Testis (tissue), 5 donors: ENCODE measurements at places on chromosomes 6 and 20. TPM values are rescaled to one million over a fixed set of nuclear protein-coding genes. Genes with fewer than 3 reads are reported as not detected.

The SEMG1 gene
- polyA plus RNA-seq: not detected

The AP5S1 gene
- 26.0 TPM for polyA plus RNA-seq

The MTHFD1L gene
- 23.4 TPM for polyA plus RNA-seq

The NEURL2 gene
- 1.9 TPM for polyA plus RNA-seq

The MYBL2 gene
- 31.2 TPM for polyA plus RNA-seq

The COL9A1 gene
- 8.1 TPM for polyA plus RNA-seq

The PREX1 gene
- polyA plus RNA-seq: 18.0 TPM

The CRISP2 gene
- 709 TPM for polyA plus RNA-seq

The PSORS1C2 gene
- not detected for polyA plus RNA-seq

The CST2 gene
- polyA plus RNA-seq: 0.49 TPM

The EYA4 gene
- 8.1 TPM for polyA plus RNA-seq

DNA sequence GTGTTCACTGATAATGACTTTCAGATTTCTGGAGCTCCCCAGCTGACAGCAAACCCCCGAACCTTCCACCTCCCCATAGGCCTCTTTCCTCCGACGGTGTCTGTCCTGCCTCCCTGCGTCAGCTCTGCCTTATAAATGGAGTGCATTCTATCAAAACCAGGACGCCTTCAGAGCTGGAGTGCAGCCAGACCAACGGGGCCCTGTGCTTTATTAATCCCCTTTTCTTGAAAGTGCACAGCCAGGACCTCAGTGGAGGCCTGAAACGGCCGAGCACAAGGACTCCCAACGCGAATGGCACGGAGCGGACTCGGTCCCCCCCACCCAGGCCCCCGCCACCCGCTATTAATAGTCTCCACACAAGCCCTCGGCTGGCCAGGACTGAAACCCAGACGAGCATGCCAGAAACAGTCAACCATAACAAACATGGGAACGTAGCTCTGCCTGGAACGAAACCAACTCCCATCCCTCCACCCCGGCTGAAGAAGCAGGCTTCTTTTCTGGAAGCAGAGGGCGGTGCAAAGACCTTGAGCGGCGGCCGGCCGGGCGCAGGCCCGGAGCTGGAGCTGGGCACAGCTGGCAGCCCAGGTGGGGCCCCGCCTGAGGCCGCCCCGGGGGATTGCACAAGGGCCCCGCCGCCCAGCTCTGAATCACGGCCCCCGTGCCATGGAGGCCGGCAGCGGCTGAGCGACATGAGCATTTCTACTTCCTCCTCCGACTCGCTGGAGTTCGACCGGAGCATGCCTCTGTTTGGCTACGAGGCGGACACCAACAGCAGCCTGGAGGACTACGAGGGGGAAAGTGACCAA is 42.3 kb upstream of the NAA20 start:
- peak; percentile 80 for DNase-seq

DNA sequence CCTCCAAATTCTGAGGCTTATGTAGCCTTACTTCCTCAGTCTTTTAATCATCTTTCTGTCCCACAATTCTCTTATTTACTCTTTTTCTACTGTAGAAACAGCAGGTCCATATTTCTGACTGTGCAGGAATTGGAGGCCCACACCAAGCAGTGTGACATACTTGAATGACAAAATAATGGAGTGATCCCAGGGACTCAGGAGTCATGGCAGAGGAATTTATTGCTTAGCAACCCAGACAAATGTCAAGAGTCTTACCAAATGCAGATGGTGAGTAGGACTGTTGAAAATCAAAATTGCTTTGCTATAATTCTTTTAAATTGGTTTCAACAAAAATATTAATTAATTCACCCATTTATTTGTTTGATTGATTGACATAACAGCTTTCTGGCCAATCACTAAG is 59.9 kb downstream of the HTR1B start:
- DNase-seq: no peak

- no peak for DNase-seq
These were observed 353.3 kb downstream of the ZFAND3 start for GRCh38 chr6:38172739-38173410.

GRCh38 chr6:168196881-168197635 is 118.0 kb upstream of the FRMD1 start:
- DNase-seq: no peak

DNA sequence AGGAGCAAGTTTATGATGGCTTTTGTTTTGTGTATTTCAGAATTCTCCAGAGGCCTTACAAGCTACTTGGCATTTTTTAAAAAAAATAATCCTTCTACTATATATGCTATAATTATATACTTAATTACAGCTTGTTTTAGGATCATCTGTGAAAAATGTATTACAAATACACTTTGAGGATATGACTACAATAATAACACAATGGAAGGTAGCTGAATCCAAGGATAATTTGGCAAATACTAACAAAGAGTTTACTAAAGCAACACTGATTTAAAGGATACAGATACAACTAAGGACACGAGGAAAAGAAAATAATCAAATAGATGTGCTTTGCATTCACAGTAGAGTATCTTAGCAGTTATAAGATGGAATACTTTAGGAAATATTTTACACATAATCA is 381.9 kb upstream of the CITED2 start:
- no peak for DNase-seq

DNA sequence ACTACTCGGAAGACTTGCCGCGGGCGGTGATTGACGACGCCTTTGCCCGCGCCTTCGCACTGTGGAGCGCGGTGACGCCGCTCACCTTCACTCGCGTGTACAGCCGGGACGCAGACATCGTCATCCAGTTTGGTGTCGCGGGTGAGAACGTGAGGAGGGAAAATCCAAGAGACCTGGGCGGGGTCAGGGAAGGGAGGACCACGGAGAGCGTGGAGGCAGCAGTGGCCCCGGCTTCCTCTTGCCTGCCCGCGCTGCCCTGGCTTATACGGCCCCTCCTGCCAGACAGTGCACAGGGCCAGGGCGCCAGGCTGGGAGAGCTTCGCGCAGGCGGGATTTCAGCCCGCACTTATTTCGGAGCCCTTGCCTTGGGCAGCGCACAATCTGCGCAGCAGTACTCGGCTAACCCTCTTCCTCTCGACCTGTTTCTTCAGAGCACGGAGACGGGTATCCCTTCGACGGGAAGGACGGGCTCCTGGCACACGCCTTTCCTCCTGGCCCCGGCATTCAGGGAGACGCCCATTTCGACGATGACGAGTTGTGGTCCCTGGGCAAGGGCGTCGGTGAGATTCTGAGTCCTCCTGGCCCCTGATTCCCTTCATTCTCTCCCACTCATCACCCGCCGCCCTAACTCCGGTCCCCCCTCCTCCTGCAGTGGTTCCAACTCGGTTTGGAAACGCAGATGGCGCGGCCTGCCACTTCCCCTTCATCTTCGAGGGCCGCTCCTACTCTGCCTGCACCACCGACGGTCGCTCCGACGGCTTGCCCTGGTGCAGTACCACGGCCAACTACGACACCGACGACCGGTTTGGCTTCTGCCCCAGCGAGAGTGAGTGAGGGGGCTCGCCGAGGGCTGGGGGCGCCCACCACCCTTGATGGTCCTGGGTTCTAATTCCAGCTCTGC is 2.0 kb downstream of the MMP9 start:
- DNase-seq: no peak

DNA sequence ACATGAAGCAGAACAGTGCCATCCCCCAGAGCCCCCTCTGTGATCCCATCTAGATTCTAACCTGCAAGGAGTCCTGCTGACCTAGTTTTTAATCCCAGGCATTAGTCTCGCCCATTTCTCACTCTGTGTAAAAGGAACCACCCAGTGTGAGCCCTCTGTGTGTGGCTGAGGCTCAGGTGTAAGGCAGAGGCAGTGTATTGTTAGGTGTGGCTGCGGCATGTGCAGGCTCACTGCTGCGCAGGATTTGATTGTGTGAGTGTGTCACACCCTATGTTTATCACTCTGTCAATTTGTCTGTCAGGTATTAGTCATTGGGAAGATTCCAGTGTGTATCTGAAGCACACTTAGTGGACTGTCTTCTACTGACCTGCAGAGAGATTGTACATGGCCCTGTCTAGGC is 13.7 kb upstream of the CST8 start:
- no peak for DNase-seq

DNA sequence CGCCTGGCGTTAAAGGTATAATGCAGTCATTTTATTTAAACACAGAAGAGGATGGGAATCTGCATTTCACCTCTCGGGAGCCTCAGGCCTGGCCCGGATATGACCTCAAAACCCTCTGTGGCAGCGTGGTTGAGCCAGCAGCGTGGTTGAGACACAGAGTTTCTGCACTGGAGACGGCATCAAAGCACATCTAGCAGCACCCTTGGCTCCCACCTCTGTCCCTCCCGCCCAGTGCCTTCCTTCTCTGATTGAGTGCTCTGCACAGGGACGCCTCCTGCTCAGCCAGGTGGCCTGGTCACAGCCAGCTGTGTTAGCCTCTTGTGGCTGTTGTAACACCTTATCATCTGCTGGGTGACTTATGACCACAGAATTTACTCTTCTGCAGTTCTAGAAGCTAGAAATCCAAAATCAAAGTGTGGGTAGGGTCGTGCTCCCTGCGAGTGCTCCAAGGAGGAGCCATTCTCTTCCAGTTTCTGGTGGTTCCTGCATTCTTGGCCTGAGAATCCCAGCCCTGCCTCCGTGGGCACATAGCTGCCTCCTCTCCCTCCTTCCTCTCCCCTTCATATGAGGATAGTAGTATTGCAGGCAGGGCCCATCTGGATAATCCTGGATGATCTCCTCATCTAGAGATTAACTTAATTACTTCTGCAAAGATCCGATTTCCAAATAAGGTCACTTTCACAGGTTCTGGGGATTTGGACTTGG is 156.7 kb downstream of the SYCP2 start:
- no peak for DNase-seq

DNA sequence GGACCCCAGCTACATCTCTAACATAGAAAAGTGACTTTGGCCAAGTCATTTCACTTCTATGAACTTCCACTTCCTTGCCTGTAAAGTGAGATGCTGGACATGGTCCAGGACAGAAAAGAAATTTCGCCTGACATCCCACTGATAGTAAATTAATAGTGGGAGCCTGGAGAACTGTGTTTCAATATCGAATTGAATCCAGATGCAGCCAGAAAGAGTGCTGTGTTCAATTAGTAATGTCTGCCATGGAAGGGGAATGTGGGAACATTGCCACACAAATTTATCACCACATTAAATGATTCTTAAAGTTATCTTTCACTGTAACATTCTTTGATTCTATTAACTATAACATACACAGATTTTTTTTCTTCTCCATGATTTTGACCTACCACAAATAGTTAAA is 255.0 kb downstream of the HACE1 start:
- DNase-seq: no peak

- peak; percentile 9 for DNase-seq
These were observed 364.5 kb downstream of the ZFAND3 start for GRCh38 chr6:38183856-38184584.

DNA sequence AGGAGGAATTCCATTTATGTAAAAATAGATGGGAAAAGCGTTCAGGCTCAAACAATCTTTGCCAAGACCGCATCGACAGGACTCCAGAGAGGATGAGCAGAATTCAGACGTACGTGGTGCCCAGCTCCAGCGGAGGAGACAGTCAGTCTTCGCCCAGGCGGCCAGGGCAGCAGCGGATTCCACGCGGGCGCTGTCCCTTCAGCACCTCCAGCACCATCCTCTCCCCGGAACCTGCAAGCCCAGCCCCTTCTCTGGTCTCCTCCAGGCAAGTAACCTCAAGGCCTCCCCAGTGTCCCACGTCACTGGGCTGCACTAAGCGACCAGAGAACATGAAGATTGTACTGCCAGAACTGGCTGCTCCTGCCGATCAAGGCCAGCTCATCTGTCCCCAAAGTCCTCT is 2.8 kb upstream of the KCNQ2 start:
- no peak for DNase-seq

- no peak for DNase-seq
These were observed 32.3 kb downstream of the AFDN start for GRCh38 chr6:167858842-167859664.

DNA sequence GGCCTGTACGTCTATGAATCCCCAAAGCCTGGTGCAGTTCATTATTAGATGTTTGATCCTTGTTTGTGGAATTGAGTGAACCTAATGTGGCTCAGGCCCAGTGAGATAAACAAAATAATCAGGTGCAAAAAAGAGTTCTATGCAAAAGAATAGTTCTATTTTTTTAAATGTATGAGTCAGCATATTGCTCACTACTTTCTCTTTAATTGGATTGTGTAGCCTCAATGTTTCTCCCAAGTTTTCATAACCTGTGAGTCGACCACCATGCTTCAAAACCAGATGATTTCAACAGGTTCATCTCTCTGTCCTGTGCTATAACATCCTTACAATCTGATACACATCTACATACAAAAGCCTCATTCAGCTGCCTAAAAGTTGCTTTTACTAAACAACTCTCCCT is 116.5 kb upstream of the HDAC2 start:
- DNase-seq: no peak

DNA sequence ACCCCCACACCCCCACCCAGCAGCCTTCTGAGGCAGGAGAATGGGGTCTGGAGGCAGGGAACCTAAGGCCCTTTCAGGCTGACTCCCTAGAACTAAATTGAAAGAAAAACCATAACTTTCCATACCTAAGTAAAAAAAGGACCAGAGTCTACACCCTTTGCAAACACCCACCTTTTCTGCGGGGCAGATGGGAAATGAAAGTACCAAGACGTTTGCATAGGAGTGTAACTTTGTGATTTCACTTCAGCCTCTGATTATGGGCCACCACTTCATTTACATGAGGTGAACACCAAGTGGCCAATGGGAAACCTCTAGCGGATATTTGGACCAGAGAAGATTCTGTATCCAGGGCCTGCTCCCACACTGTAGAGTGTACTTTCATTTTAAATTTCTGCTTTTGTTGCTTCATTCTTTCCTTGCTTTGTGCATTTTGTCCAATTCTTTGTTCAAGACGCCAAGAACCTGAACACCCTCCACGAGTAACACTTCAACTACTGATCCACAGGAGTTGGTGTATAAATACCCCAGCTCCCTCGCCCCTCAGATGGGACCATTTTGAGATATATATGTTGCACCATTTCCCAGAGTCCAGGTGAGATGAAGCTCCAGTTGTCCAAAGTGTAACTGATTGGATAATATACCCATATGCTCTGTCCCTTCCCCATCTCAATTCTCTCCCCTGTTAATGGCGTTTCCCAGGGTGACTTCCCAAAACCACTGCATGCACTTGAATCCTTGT is 18.9 kb upstream of the SRSF6 start:
- no peak for DNase-seq

- peak; percentile 61 for DNase-seq
These were observed 51.5 kb downstream of the SLC23A2 start for GRCh38 chr20:4949833-4950178.

- DNase-seq: no peak
These were observed 166.6 kb downstream of the PDSS2 start for GRCh38 chr6:107292715-107293271.

DNA sequence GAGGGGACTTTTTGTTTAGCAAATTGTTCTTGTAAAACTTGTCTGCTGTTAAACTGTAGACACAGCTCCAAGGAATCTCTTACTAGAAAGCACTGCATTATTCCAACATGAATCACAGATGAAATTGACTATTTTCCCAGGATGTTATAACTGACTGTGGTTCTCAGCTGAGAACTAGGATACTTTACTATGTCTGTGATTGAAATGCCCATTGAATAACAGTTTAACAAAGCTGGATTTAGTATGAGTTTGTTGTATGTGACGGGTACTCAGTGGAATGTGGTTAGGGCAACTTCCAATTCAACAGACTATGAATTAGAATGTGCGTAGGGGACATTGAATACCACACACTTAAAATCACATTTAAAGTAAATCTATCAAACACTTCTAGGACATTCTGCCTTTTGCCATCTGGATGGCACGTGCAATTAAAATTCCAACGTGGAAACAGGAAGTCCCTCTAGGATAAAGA is 193.4 kb upstream of the PREP start:
- DNase-seq: no peak
